ENCODE measurements at places on chromosomes 6 and 20.

GRCh38 chr6:16690608-16691142 is 70.6 kb downstream of the ATXN1 start:
- no peak for DNase-seq

- DNase-seq: no peak
Measured at GRCh38 chr20:54938707-54939106, 463.3 kb downstream of the DOK5 start.

GRCh38 chr20:24607402-24607801 is 138.0 kb downstream of the SYNDIG1 start:
- no peak for DNase-seq

DNA sequence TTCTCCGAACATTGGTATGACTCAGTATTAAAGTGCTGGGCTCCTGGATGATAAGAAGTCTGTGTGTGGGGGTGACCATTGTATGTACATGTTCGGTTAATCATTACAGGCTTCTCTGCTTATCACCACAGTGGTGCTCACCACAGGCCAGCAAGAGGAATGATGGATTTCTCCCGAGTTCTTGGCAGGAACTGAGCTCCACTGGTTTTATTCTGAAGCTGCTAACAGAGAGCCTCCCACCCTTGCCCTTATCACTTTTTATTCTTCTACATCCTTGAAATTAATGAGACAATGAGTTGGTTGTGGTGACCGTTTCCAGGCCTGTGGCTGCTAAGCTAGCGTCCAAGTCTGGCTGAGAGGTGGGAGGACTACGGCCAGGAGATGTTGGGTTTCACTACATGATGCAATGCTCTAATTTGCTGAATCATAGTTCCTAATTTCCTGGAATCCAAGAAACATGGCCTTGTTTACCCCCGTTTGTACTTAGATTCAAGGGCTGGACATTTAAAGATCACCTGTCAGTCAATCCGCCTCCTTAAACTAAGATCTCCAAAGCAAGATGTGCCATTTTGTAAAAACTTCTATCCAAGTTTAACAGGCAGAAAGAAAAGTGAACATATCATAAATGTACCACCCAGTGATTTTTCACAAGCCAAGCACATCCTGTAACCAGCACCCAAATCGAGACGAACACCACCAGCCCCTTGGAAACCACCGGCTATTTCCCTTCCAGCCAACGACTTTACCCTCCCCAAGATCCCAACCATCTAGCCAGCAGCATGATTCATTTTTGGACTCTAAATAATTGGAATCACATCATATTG is 172.5 kb downstream of the FOXA2 start:
- no peak for DNase-seq
